Effector CD8-positive, alpha-beta T cell (primary cell): ENCODE measurements at places on chromosomes 2 and 18.

- no peak for DNase-seq
Observed at GRCh38 chr18:37309059-37309458, 256.5 kb downstream of the CELF4 start.

GRCh38 chr18:35786365-35787042, 186.0 kb upstream of the RMP24 start:
- no peak for DNase-seq

DNA sequence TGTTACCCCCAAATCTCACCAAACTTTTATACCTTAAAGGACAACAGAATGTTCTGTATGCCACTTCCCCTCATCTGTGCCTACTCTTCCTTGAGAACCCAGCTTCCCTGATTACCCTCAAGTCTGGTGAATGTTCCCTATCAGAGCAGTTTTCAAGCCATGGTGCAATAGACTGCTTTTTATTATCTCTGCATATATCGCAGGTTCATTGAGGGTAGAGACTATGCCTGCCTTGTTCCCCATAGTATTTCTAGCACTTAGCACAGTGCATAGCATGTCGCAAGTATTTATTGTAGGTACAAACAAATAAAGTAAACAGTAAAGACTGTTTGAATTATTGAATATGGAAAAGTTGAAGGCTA, 146.6 kb downstream of the HAUS1 start:
- no peak for DNase-seq

DNA sequence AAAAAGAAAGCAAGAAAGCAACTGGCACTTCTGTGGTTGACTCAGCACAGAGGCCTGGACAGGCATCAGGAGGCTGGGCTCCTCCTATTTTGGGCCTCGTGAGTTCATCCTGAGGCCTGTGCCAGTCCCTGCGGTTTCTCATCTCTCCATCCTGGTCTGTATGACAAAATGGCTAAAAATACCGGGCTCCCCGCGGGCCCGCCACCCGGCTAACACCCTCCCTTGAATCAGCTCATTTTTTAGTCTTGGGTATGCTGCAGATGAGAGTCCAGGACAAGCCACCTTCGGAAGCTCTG, 62.3 kb upstream of the YWHAQ start:
- DNase-seq = no peak

- DNase-seq = no peak
Observed at GRCh38 chr2:196131949-196132925, 39.1 kb downstream of the STK17B start.

DNA sequence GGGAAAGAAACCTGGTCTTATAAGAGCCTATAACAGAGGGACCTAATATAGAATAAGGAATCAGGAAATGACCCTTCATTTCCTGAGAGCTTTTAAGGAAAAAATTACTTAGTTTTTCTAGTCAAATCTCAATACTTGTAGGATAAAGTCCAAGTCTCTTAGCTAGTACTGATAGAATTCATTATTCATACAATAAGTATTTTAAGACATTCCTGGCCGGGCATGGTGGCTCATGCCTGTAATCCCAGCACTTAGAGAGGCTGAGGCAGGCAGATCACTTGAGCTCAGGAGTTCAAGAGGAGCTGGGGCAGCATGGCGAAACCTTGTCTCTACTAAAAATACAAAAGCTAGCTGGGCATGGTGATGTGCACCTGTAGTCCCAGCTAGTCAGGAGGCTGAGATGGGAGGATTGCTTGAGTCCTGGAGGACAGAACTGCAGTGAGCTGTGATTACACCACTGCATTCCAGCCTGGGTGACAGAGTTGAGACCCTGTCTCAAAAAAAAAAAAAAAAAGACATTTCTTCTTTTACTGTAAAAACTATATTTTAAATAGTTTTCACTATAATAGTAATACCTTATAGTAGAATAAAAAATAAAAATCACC, 3.2 kb downstream of the RAB3GAP1 start:
- no peak for DNase-seq

DNA sequence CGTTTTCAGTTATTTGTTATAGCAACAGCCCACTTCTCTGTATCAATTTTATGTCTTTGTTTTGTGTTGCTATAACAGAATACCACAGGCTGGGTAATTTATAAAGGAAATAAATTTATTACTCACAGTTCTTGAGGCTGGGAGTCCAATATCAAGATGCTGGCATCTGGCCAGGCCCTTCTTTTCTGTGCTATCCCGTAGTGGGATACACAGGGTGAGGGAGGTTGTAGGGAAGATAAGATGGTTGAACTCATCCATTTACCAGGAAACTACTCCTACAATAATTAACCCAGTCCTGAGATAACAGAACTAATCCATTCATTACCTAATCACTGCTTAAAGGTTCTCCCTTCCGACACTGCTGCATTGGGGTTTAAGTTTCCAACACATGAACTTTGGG, 220.7 kb downstream of the TPGS2 start:
- DNase-seq = no peak

GRCh38 chr2:163554864-163555263, 180.9 kb downstream of the FIGN start:
- no peak for DNase-seq
